ENCODE measurements at places on chromosomes 12 and 14.

- no peak for DNase-seq
These were observed 25.3 kb downstream of the TTC8 start for GRCh38 chr14:88849716-88850115.

DNA sequence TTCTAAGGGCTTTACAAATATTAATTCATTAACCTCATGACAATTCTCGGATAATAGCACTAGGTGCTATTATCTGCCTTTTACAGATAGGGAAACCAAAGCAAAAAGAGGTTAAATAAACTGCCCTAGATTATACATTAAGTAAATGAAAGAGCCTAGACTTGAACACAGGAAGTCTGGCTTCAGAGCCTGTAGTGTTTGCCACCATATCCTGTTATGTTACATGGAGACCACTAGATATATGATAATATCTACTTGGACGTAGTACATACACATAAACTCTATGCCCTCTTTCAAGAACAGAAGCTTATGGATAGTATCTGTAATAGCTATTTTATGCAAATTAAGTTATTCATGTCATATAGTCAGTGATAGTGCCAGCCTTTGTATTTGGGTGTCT, 16.9 kb upstream of the MYF6 start:
- DNase-seq, result no peak

GRCh38 chr14:51627313-51627712, 24.4 kb upstream of the FRMD6 start:
- no peak for DNase-seq

DNA sequence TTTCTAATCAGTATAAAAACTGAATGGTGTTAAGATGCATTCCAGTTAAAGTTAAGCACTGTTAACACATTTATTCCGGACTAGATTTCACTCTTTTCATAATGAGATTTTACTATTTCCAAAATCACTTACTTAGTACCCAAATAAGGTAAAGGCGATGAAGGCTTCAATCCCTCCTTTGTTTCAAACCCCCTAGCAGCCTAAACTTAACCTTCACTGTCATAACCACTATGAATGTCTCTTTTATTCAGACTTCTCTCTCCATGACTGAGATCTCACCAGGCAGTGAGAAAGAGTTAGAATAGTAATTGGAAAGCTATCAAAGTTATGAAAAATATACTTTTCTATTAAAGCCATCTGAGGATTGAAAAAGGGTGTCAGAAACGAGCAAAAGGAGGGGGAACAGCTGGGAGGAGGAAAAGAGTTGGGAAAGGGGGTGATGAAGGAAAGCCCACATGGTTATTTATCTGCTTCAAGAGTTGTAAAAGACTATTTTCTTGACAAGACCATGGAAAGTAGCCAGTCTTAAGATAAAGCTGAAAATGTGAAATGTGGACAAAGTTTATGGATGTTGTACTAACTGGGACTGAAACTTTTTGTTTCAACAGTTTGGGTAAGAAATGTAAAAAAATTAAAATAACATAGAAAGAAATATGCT, 11.7 kb downstream of the EPS8 start:
- no peak for DNase-seq

- no peak for DNase-seq
These were observed at the start of gene SYT10 for GRCh38 chr12:33439587-33440011. Gene SYT10 (minus strand): TSS chr12:33439819. CDS start chr12:33439522, 297 bp downstream.

GRCh38 chr12:72010356-72010755, 71.7 kb downstream of the TPH2 start:
- DNase-seq, result no peak

DNA sequence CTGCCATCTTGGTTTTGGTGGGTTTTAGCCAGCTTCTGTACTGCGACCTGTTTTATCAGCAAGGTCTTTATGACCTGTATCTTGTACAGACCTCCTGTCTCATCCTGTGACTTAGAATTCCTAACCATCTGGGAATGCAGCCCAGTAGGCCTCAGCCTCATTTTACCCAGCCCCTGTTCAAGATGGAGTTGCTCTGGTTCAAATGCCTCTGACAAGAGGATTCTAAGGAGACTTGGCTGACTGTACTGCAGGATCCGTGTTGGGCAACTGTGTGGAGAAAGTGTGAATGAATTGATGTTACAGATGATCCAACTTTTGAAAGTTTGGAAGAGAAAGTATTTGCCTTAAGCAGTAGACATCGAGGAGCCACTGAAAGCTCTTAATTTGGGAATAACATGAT, 91.0 kb downstream of the TTLL5 start:
- DNase-seq, result no peak

GRCh38 chr14:23629832-23630396, 6.2 kb upstream of the DHRS2 start:
- DNase-seq, result no peak
